Mesothelial cell of epicardium (in vitro differentiated cells): ENCODE measurements at places on chromosomes 7 and 10. TPM values are rescaled to one million over a fixed set of nuclear protein-coding genes. Genes with fewer than 3 reads are reported as not detected.

Gene PDE1C
- 0.68 to 2.1 TPM (median 0.94 TPM) in 3 replicates for total RNA-seq

Gene ATOH7
- total RNA-seq: 0.18 to 0.70 TPM (median 0.38 TPM) in 3 replicates

Gene OR6B1
- total RNA-seq: not detected in 3 replicates

Gene HHEX
- total RNA-seq: 0.13 to 0.31 TPM in 2 of 3 replicates, not detected in the other

Gene ZNF488
- 0.96 to 1.4 TPM (median 0.99 TPM) in 3 replicates for total RNA-seq

Gene SFRP4
- total RNA-seq: 5.7 to 6.6 TPM (median 6.4 TPM) in 3 replicates

Gene FAM25G
- not detected in 3 replicates for total RNA-seq

Gene VSIR
- total RNA-seq: 8.0 to 9.1 TPM (median 8.7 TPM) in 3 replicates

DNA sequence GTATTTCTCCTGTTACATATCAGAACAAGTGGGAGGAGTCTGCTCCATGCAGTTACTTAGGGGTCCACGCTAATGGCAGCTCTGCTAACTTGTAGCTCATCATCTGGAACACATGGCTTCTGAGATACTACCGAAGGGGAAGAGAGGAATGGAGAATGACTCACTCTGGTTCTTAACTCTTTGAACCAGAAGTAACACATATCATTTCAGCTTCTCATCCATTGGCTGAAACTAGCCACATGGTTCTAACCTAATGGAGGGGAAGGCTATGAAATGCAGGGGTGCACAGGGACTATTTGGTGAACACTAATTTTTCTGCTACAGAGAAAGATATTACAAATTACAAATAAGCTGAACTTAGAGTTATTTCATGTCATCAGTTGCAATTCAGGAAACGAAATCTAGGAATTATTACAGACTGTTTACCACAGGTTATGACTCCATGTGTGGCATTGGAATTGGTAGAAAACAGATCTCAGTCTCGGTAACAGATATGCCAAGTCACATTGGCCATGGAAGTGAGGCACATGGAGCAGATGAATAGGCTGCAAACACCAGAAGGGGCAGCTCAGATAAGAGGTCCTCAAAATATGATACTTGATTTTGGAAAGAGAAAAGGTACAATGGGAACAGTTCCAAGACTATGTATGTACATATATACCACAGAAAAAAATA is 9.4 kb upstream of the KAT6B start:
- H3K27me3 ChIP-seq: no peaks in the 10 kb centered on the region
- H3K36me3 ChIP-seq: peaks cover 9% of the 10 kb centered on the region
- H3K4me3 ChIP-seq: no peak overlapping the region
- H3K27ac ChIP-seq: no peak overlapping the region

DNA sequence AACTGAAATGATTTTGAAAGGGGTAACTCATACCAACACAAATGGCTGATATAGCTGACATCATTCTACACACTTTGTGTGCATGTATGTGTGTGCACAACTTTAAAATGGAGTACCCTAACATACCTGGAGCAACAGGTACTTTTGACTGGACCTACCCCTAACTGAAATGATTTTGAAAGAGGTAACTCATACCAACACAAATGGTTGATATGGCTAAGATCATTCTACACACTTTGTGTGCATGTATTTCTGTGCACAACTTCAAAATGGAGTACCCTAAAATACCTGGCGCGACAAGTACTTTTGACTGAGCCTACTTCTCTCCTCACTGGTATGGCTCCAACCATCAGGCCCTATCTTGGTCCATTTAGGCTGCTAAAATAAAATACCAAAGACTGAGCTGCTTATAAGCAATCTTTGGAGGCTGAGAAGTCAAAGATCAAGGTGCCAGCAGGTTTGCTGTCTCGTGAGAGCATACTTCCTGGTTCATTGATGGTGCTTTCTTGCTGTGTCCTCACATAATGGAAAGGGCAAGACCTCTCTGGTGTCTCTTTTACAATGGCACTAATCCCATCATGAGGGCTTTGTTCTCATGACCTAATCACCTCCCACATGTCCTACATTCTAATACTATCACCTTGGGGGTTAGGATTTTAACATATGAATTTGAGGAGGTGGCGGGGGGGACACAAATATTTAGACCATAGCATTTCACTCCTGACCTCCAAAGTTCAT is 173.3 kb downstream of the CFTR start:
- H3K27ac ChIP-seq: no peak overlapping the region
- DNase-seq: no peak
- no peak overlapping the region for H3K4me3 ChIP-seq

DNA sequence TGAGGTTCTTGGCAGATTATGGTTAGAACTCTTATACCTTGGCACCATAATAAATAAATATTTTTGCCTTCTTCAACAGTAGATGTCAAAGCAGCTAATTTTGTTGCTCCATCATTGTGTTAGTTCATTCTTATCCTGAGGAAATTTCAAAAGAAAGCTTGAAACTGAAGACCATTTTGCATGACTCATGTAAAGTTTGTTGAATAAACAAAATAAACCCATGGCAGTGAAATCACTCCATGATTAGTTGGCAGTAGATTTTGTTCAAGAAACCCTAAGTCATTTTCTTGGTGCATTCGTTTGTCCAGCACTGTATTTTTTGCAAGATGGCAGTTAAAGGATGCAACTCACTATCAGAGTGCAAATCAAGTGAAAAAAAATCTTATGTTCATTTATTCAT is 91.6 kb downstream of the HECW1 start:
- DNase-seq: no peak
- H3K27ac ChIP-seq: no peak overlapping the region
- H3K27me3 ChIP-seq: peaks cover 3% of the 10 kb centered on the region
- H3K4me3 ChIP-seq: no peak overlapping the region

DNA sequence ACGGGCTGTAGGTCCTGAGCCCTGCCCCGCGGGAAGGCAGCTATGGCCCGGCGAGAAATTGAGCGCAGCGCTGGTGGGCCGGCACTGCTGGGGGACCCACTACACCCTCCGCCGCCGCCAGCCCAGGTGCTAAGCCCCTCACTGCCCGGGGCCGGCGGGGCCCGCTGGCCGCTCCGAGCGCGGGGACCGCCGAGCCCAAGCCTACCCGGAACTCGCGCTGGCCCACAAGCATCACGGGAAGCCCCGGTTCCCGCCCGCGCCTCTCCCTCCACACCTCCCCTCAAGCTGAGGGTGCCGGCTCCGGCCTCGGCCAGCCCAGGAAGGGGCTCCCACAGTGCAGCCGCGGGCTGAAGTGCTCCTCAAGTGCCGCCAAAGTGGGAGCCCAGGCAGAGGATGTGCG is 5.5 kb upstream of the CACUL1 start:
- peaks cover 4% of the 10 kb centered on the region for H3K4me1 ChIP-seq

- H3K27ac ChIP-seq: no peak overlapping the region
- H3K4me1 ChIP-seq: peaks cover 8% of the 10 kb centered on the region
- DNase-seq: no peak
These were observed 86.3 kb upstream of the FAM171A1 start for GRCh38 chr10:15457382-15457781.

DNA sequence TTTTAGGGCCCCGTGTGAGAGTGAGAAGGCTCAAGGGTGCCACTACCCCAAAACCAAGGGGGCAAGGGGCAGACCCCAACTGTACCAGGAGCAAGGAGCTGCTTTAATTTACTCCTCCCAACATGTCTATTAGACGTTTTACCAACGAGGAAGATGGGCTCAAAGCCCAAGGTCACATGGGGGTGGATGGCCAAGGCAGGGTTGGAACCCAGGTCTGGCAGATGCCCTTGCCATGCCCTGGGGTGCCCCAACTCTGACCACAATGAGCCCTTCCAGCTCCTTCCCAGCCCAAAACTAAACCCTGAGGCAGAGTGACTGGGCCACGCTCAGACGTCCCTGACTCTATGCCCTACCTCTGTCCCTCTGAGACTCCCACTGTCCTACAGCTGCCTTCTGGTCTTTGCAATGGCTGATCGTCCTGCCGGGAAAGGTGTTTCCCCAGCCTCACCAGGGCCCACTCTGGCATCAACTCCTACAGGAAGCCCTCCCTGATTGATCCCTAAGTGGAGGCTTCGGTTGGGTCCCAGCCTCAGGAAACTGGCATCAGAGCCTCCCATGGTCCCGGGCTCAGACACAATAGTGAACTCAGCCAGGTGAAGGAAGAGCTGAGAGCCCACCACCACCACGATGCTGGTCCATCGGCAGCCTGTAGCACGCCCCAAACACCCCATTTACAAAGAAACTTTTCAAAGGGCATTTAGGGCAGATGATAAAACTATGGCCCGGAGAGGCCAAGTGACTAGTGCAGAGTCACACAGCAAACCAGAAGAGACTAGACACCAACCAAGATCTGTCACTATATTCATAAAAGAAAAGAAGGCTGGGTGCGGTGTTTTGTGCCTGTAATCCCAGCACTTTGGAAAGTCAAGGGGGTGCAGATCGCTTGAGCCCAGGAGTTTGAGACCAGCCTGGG is 60.2 kb upstream of the MYL10 start:
- H3K4me3 ChIP-seq: no peak overlapping the region
- no peak for DNase-seq
- no peak overlapping the region for H3K27ac ChIP-seq
- H3K4me1 ChIP-seq: peaks cover 5% of the 10 kb centered on the region

DNA sequence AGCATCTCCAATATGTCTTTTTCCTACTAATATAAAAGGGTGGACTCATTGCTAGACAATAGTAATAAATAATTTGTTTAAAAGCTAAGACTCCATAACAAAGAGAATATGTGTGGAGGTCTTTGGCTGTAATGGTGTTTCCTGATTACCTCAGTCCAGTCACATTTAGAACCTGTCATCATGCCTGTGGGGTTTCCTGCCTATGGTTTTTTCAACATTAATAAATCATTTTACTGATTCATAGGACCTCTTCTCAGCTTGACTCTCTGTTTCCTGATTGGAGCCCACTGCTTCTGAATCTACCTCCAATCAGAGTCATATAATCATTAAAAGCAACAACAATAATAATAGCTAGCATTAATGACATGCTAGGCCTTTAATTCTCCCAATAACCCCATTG is 52.4 kb upstream of the GNAI1 start:
- DNase-seq: no peak
- peaks cover 1% of the 10 kb centered on the region for H3K36me3 ChIP-seq
- no peaks in the 10 kb centered on the region for H3K27me3 ChIP-seq
- H3K4me1 ChIP-seq: peaks cover 10% of the 10 kb centered on the region
- H3K27ac ChIP-seq: no peak overlapping the region

DNA sequence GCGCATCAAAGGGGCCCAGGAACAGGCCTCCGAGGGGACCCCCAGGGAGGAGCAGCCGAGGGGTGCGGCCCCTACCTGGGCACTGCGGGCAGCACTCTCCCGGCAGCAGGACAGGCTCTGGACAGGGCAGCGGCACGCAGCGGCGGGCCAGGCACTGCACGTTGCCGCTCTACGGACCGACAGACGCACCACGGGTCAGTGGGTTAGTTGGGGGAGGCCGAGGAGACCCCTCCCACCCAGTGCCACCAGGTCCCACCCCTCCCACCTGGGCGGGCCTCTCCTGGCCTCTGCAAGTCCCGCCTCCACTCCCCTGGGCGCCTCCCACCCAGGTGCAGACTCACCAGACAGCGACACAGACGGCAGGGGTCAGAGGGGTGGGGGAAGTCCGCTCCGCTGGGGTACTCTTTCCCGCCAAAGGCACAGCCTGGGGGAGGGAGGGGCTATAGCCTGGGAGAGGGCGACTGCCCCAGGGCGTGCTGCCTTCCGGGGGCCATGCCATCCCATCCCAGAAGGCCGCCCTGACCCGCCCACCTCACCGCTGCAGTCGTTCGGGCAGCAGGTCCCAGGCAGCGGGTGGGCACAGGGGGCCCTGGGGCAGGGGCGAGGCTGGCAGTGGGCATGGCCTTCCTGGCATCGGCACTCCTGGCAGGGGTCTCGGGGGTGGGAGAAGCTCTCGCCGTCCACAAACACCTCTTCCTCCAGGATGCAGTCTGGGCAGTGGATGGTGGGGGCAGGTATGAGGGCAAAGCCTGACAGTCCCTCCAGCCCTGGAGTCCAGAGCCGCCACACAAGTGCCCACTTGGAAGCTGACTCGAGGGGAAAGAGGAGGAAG is 19.2 kb downstream of the KCP start:
- no peak for DNase-seq
- no peaks in the 10 kb centered on the region for H3K36me3 ChIP-seq
- peaks cover 20% of the 10 kb centered on the region for H3K27me3 ChIP-seq
- peak overlapping the region; percentile 31 for H3K4me3 ChIP-seq

GRCh38 chr10:110523736-110524135 is 26.0 kb downstream of the DUSP5 start:
- H3K4me1 ChIP-seq: no peaks in the 10 kb centered on the region
- no peak for DNase-seq
- H3K27me3 ChIP-seq: peaks cover 15% of the 10 kb centered on the region
- H3K4me3 ChIP-seq: no peak overlapping the region

DNA sequence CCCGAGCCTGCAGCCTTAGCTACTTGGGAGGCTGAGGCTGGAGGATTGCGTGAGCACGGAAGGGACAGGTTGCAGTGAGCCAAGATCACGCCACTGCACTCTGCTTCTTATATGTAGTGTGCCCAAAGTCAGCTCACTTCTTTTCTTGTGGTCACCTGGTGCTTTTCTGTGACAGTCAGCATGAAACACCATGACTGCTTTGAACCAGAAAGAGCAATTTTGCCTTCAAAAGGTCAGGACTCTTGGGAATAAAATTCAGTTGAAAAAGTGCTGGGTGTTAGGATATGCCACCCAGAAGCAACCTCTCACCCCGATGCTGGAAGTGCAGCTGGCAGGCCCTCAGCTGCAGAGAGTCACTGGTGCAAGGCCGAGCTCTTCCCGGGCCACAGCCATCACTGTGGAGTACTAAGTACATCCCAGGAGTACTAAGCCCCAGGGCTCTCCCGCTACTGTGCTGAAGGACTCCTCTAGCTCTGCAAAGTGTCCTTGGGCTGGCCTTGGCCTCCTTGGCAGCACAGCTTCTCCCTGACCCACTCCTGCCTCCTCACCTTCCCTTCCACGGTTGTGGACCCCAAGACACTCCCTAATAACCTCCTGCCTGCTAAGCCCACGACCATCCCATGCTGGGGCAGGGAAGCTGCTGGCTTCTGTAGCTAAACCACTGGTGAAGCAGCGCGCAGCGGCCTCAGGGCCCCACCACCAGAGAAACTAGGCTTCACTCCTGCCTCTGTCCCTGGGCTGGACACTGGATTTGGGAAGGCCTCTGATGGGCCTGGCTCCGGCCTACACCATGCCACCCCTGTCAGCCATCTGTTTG is 17.6 kb upstream of the GDI2 start:
- no peak overlapping the region for H3K27ac ChIP-seq
- peaks cover 2% of the 10 kb centered on the region for H3K4me1 ChIP-seq
- H3K36me3 ChIP-seq: no peaks in the 10 kb centered on the region
- no peak overlapping the region for H3K4me3 ChIP-seq
- no peaks in the 10 kb centered on the region for H3K27me3 ChIP-seq

DNA sequence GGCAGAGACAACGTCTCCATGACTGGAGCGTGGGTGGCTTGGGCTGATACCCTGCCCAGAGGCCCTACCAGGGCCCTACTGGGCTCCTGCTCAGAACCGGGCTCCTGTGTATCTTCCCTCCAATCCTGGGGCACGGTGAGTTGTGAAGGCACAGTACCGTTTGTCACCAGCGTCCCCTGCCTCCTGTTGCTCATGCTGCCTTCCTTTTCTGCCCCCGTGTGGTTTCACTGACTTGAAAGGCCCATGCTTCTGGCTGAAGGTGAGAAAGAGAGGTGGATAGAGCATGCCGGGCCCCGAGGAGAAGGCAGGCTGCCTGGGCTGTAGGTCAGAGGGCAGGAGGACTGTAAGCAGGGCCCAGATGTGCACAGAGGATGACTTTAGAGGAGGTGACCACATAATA is 9.1 kb upstream of the DMBT1 start:
- no peak overlapping the region for H3K4me3 ChIP-seq
- H3K36me3 ChIP-seq: no peaks in the 10 kb centered on the region
- peaks cover 9% of the 10 kb centered on the region for H3K27me3 ChIP-seq
- DNase-seq: no peak
- no peaks in the 10 kb centered on the region for H3K4me1 ChIP-seq
